Panc1 (cell line): ENCODE measurements at places on chromosomes 13 and 19. TPM values are rescaled to one million over a fixed set of nuclear protein-coding genes. Genes with fewer than 3 reads are reported as not detected.
A peak's percentile ranks its signal among the peaks of the same experiment; 100 is the strongest.

Gene SYNGR4
- 0.39 TPM for total RNA-seq

Gene ZNF793
- total RNA-seq: 10.1 TPM

Gene PSG3
- not detected for total RNA-seq

Gene CBY2
- not detected for total RNA-seq

Gene CTU1
- total RNA-seq: 9.3 TPM

Gene KIR2DL4
- total RNA-seq: not detected

Gene CLDN10
- 10.5 TPM for total RNA-seq

Gene PLIN5
- total RNA-seq: 0.64 TPM

Gene VAV1
- 0.05 TPM for total RNA-seq

DNA sequence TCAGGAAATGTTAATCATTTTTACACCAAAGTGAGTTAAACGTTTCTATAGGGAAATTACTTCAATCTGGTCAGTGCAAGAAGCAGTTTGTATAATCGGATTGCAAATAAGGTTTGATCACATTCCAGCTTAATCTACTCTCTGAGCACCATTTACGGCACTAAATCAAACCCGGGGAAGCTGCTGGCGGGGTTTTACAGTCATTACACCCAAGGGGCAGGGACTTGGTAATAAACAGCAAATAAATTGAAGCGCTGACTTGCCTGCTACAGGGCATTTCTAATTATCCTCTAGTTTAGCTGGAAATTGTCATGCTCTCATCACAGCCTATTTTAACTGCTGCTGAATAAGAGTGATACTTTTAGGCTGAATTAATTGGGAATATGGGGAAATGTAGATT, 152.1 kb upstream of the SOX21 start:
- no peaks in the 10 kb centered on the region for H3K36me3 ChIP-seq
- H3K27ac ChIP-seq: no peak overlapping the region
- H3K27me3 ChIP-seq: peaks cover 2% of the 10 kb centered on the region; the same call in 1 of the 2 replicates
- H3K4me3 ChIP-seq: no peak overlapping the region
- no peaks in the 10 kb centered on the region; the same call in 1 of the 2 replicates for H3K4me1 ChIP-seq

DNA sequence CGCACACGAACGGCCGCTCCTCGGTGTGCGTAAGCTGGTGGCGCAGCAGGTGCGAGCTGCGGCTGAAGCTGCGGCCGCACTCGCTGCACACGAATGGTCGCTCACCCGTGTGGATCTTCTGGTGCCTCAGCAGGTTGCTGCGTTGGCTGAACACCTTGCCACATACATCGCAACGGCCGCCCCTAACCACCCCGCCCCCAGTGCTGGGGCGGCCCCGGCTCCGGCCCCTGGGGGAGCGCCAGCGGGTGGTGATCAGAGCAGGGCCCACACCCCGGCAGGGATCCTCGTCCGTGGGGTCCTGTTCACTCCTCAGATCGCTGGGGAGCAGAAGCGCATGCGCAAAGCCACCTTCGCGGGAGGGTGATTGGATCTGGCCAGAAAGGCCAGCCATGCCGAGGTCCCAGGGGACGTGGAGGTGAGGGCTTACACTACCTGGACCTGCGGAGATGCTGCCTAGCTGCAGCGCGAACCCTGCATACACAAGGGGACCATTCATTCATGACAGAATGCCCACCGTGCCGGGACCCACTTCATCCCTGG, 4.7 kb upstream of the UBE2M start:
- H3K4me3 ChIP-seq: no peak overlapping the region; the same call in 1 of the 2 replicates
- peaks cover 12% of the 10 kb centered on the region for H3K4me1 ChIP-seq
- H3K27me3 ChIP-seq: no peaks in the 10 kb centered on the region
- H3K27ac ChIP-seq: no peak overlapping the region

GRCh38 chr13:47288546-47288945, 391.7 kb upstream of the HTR2A start:
- H3K4me3 ChIP-seq: no peak overlapping the region
- no peaks in the 10 kb centered on the region for H3K4me1 ChIP-seq
- H3K27ac ChIP-seq: no peak overlapping the region

DNA sequence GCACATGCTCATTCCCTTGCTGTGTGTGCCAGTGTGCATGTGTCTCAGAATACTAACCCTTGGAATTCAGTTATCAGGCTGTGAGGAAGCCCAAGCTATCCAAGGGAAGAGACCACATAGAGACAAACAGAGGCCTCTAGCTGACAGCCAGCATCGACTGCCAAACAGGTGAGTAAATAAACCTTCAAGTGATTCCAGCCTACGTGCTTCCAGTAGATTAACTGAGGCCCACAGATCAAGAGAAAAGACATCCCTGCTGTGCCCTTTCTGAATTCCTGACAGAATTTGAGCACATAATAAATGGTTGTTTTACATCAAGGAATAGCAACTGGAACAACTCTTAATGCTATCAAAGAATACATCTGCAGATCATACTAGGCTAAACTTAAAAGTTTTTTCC, 17.5 kb downstream of the ZC3H13 start:
- DNase-seq: no peak
- H3K4me3 ChIP-seq: no peak overlapping the region
- no peaks in the 10 kb centered on the region for H3K36me3 ChIP-seq
- H3K27ac ChIP-seq: no peak overlapping the region

- H3K4me3 ChIP-seq: no peak overlapping the region
- H3K27me3 ChIP-seq: no peaks in the 10 kb centered on the region
- no peaks in the 10 kb centered on the region for H3K36me3 ChIP-seq
- DNase-seq: no peak
- H3K27ac ChIP-seq: peak overlapping the region; percentile 61; the same call in 1 of the 2 replicates
Observed at GRCh38 chr13:50387051-50387581, 371.9 kb downstream of the KCNRG start.

DNA sequence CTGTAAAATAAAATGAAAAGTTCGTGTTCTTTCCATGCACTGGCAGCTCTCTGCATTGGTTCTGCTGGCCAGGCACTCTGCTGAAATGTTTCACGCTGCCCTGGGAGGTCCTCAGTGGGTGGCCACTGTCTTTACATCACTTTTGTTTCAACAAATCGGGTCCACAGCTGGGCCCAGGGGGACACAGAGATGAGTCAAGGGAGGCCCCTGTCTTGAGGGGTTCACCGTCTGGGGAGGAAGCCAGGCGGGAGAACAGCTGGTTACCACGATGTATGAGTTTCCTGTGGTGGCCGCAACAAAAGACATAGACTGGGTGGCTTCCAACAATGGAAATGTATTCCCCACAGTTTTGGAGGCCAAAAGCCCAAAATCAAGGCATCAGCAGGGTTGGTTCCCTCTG, 5.1 kb upstream of the KLF2 start:
- no peaks in the 10 kb centered on the region for H3K27me3 ChIP-seq
- H3K27ac ChIP-seq: no peak overlapping the region
- H3K36me3 ChIP-seq: no peaks in the 10 kb centered on the region
- H3K4me1 ChIP-seq: 0 out of 2 replicates have a peak, but pooled peaks cover 3% of the 10 kb centered on the region
- no peak for DNase-seq
- H3K4me3 ChIP-seq: no peak overlapping the region

DNA sequence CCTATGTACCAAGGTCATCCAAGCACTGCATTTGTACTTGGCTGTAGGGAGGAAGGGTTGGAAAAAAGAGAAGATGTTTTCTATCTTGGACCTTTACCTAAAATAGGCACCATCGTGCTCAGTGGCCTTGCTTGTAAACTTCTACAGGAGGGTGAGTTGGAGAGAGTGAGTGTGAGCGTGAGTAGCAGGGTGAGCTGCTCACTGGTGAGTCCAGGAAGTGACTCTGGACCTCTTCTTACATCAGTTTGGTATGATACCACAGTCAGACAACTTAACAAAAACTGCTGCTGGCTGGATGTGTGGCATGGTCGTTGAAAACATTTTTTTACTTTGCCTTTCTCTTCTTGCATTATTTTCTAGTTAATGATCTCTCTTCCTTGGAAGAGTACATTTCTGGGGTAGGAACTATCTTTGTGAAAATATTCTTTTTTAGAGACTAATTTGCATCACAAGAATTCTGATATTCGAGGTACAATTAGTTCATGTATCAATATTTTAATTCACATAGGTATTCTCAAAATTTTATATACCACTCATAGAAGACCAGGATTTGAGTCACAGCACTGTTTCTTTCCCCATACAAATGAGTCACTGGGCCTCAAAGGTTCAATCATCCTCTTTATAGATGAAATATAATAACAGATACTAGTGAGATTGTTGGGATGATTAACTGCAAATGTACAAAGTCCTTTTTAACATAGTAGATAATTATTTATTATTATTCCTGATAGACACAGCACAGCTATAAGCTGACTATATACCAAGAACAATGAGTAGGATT, 651 bp downstream of the SERPINE3 start:
- DNase-seq: no peak
- no peak overlapping the region for H3K4me3 ChIP-seq
- no peaks in the 10 kb centered on the region for H3K36me3 ChIP-seq
- H3K27me3 ChIP-seq: no peaks in the 10 kb centered on the region
- H3K4me1 ChIP-seq: no peaks in the 10 kb centered on the region
- H3K27ac ChIP-seq: no peak overlapping the region

GRCh38 chr13:29713839-29714238, 118.4 kb upstream of the SLC7A1 start:
- no peak for DNase-seq
- H3K27me3 ChIP-seq: no peaks in the 10 kb centered on the region; the same call in none of the 2 replicates
- no peaks in the 10 kb centered on the region for H3K36me3 ChIP-seq
- H3K4me1 ChIP-seq: no peaks in the 10 kb centered on the region

DNA sequence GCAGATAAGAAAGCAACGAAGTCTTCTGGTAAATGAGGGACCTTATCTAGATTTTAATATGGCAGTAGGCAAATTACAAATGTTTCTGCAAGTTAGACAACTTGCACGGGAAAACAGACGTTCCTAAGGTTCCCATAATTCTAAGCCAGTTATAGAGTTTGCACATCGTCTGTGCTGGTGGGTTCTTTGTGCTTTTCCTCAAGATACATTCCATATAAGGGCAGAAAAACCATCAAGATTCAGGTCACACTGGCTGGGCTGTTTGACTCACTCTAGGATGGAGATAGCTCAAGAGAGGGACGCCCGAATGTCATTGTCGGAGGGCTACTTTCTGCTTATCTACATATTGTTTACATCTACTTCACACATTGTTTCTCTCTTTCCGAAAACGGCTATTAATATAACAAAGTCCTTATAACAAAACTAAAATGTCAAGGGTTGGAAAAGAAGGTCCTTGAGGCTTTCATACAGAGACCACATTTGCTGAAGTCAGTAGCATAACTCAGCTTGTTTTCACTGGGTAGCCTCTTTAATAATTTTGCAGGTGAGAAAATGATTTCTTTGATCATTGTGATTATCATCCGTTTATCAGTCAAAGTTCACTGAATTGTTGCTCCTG, 44.4 kb downstream of the SOX1 start:
- H3K4me3 ChIP-seq: no peak overlapping the region
- no peak for DNase-seq
- H3K36me3 ChIP-seq: no peaks in the 10 kb centered on the region
